ENCODE measurements at places on chromosomes 1 and 21.

- DNase-seq = no peak
Measured at GRCh38 chr1:79617777-79618176, 611.2 kb upstream of the ADGRL4 start.

DNA sequence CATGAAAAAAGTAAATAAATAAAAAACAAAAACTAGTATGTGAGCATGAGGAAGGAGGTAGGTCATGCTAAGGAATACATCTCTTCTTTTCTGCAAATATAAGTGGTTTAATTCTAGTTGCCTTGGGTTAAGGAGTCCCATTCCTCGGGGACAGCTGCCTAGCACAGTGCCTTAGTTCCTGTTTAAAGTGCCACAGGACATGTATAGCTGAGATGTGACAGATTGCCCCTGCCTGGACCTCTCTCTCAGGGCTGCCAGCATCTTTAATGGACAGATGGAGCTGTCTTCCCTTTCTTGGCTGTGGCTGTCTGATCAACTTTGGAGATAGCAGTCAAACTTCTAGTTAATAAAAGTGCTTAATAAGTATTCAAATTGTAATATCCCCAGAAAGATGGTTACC, 50.0 kb downstream of the TSEN15 start:
- DNase-seq = no peak

- no peak for DNase-seq
Measured at GRCh38 chr21:40595806-40596205, 251.2 kb downstream of the DSCAM start.

GRCh38 chr1:237748171-237748960, 142.4 kb downstream of the ZP4 start:
- no peak for DNase-seq

DNA sequence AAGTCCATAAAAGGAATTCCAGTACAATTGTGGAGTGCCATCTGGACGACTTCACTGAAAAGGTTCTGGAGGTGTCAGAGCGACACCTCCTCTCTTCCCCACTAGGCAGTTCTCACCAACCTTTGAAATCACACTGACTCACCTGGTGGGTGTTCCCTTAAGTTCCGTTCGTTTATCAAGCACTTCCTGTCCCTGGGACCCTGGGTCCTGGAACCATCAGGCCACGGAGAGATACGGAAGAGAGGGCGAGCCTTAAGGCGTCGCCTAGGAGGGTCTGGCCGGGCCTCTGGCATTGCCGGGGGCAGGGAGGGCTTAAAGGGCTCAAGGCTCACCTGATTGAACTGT, 317 bp downstream of the SPAG17 start:
- DNase-seq = no peak

DNA sequence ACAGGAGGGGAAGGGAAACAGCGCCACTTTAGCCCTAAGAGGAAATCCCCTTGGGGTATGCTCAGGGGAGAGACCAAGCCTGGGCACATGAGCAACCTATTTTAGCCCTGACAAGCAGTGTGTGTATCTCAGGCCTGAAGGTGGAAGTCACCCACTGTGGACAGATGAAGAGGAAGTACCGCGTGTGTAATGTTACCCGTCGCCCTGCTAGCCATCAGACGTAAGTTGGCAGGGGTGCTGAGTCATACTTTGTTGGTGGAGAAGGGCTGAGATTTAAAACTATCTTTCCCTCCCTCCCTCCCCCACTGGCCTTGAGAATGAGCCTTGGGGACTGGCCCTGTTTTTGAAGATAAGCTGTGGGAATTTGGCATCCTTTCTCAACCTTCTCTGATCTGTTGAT, 11.2 kb downstream of the AGO1 start:
- peak; percentile 17 for DNase-seq

DNA sequence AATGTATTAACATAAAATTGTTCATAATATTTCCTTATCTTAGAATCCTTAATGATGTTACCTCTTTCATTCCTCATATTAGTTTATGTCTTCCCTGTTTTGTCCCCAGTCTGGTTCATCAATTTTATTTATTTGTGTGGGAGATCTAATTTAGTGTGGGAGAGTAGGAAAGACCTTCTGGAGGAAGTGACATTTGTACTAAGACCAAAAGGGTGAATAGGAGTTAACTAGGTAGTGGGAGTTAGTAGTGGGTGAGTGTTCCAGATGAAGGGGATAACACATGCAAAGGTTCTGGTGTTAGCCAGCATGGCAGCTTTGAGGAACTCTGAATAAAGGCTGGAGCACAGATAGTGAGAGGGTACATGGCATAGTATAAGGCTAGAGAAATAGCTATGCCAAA, 21.4 kb downstream of the RASAL2 start:
- DNase-seq = no peak

DNA sequence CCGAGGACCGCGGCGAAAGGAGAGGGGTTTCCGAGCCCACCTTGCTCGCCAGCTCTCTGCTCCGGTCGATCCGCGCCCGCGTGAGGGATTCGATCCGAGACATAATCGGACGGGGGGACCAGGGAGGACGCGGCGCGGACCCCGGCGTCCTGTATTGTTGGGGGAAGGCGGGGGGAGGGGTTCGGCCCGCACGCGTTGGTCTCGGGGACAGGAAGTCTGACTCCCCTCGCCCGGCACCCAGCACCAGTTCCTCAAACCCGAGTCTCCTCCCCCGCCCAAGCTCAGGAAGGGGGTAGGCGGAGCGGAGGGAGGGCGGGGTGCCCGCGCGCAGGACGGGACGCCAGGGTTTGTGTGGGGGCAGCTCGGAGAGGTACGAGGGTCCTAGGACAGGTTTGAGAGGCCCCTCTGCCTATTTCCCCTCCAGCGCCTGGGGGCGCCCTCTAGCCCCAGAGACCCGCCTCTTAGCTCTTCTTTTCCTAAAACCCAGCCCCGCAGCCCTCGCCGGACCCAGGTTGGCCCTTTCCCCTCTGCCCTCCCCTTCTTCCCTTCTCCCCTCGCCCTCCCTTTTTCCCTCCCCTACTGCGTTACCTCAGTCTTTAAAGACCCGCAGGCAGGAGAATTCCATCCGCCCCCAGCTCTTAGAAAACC, at the start of gene ARHGEF2:
Gene ARHGEF2, minus strand, starts transcription at position 223 of the 648 bp plus-strand sequence. Its CDS starts 120 bp downstream, at position 103.
- peak; percentile 85 for DNase-seq

- DNase-seq = no peak
Measured at GRCh38 chr1:150981805-150982712, at the start of gene ANXA9. Gene ANXA9 (plus strand): TSS chr1:150982292. CDS start chr1:150983106, 814 bp downstream.

DNA sequence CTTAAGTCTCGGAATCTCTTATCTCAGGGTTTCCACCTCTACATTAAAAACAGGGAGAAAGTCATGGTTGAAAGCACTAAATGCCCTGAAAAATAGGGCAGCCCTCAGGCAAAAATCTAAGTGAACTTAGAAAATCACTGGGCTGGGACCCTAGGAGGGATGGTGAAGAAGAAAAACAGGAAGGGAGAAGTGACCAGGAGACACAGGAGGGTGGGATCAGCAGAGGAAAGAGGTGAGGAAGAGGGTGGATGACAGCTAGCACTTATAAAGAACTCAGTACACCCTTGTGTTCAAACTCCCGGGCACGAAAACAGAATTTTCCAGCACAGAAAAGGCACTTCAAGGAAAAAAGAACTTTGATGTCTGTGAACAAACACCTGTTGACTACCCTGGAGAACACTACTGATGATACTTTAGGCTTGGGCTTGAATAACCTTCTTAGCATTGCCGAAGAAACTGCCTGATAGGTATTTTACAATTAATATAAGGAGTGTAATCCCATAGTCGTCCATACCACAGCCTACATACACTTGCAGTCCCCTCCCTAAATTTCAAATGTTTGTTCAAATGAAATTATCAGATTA, 2.0 kb downstream of the CHML start:
- DNase-seq = no peak

- DNase-seq = no peak
Measured at GRCh38 chr1:98221923-98222322, 301.1 kb upstream of the DPYD start.

DNA sequence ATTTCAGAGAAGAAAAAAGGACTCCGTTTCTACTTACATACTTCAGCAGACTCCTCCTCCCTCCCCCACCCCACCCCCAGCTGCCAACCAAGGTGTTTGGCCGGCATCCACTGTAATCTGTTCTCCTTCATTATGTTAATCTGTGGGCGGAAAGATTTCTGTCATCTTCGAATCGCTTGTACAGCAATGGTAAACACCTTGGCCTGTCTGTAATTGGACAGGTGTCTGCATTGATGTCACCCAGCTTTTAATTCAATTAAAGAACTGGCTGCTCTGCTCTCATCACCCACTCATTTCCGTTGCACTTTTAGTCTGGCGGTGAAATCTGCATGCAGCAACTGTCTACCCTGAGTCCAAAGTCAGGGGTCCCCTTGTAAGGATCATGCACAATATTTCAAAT, 368.6 kb downstream of the USH2A start:
- no peak for DNase-seq

GRCh38 chr1:169525391-169525790, 39.6 kb upstream of the SLC19A2 start:
- DNase-seq = no peak

DNA sequence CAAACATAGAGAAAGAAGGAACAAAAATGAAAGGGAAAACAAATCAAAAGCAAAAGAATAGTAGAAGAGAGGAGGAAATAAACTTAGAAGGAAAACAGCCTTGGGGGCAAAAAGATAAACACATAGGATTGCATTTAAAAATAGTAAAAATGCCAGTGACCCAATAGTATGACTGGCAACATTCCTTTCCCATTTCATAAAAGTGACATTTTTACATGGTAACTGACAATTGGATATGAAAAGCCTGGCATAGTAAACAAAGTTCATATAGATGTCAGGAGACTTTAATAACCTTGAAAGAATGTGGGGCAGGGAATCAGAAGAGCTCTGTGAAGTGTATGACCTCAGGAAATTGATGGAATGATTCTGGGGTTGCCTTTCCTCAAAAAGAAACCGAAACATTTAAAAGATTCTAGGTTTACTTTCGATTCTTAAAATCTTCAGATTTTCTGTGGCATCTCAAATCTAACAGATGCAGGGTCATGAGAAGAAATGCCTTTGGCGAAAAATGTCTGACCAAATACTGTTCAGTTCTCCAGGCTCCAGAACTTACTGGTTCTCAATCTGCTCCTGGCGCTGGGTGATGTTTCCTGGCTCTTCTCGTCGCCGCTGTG, 33.7 kb downstream of the SPTA1 start:
- DNase-seq = no peak

GRCh38 chr1:236524895-236525184, 1.1 kb downstream of the LGALS8 start:
- DNase-seq = no peak

- DNase-seq = no peak
Measured at GRCh38 chr21:41819236-41819855, 52.5 kb upstream of the RIPK4 start.

- no peak for DNase-seq
Measured at GRCh38 chr1:63004868-63005267, 220.9 kb downstream of the ATG4C start.

DNA sequence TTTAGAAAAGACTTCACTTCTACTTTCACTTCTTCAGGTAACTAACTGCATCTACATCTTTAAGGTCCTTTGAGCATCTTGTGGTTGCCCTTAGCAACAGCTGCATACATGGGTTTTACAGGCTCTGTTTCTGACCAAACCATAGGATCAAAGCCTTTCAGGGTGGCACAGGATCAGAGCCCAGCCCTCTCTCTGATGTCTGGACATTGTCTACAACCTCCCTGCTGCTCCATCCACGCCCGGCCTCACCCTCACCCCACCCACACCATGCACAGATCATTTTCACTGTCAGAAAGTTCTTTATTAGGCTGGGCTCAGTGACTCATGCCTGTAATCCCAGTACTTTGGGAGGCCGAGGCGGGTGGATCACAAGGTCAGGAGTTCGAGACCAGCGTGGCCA, 5.2 kb downstream of the NCF2 start:
- DNase-seq = no peak

GRCh38 chr1:201554190-201554600, 15.3 kb downstream of the NAV1 start:
- DNase-seq = no peak

DNA sequence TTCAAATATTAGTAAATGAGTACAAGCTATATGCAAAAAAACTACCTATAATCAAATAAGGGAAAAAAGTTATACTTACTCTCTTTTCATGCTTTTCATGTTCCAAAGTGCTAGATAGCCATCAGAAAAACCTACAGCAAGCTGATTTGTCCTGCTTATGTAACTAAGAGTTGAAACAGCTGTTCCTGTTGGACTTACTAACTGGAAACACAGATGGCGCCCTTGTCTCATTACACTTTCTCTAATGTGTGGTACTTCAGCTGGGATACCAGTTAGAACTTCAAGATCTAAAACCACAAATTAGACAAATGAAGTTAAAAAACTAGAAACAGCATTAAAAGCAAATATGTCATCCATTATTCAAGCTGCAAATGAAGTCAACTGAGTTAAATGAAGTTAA, 24.3 kb downstream of the AHCTF1 start:
- peak; percentile 27 for DNase-seq

- DNase-seq = no peak
Measured at GRCh38 chr1:41410462-41410861, 49.2 kb downstream of the FOXO6 start.

DNA sequence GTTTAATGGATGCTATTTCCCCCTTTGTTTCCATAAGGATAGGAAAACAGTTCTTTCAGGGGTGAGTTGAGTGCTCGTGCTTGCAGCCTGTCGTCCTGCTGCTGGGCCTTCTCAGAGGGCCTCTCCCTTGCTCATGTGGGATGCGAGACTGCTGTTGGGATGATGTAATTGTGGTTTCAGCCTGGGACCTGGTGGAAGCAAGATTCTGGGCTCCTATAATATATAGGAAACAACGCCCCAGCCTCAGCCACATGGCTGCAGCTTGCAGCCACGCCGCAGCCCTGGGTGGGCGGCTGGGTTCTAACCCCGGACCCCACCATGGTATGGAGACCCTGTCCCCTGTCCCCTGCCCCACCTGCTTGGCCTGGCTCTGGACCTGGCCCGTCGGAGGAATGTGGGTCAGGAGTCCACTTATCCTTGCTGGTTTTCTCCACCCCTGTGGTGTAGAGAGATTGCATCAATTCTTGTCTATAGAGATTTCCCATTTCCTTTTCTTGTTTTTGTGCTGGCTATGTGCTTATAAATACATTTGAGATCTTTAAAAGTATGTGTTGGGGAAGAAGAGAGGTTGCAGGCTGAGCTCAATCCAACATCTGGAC, 357.8 kb downstream of the SIPA1L2 start:
- no peak for DNase-seq

- DNase-seq = no peak
Measured at GRCh38 chr1:22983944-22984343, 11.3 kb upstream of the LACTBL1 start.

DNA sequence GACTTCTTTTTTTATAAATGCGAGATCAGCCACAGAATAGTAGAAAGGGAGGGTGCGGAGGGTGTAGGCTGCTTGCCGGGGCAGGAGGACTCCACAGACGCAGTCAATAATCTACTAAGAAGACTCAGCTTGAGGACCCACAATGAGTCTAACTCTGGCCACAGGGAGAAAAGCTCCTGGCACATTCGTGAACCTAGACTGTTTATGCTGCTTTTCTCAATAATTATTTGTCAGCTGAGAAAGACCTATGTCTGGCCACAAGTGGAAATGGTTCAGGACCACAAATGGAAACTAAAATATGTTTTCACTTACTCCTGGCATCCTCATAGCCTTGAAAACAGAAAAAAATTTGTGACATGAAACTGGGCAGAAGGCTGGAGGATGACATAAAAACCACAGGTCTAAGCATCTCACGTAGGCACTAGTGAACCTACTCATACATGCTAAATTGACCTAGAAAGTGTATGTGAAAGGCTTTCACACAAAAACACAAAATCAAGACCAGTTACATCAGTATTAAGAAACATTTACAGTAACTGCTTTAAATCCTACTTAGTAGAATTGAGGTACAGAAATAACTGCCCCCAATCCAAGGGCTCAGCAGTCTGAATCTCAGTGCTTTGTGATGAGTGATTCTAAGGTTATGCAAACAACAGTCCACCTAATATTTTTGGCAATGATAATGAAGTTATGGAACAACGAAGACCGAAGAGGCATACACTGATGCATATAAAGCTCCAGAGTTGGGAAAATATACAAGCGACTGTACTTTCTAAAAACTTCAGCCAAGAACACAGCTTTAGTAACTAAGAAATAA, 159.5 kb downstream of the SLC45A1 start:
- DNase-seq = no peak
